Fibroblast of pulmonary artery (primary cell): ENCODE measurements at places on chromosomes 16 and 17.
A peak's percentile ranks its signal among the peaks of the same experiment; 100 is the strongest.

DNA sequence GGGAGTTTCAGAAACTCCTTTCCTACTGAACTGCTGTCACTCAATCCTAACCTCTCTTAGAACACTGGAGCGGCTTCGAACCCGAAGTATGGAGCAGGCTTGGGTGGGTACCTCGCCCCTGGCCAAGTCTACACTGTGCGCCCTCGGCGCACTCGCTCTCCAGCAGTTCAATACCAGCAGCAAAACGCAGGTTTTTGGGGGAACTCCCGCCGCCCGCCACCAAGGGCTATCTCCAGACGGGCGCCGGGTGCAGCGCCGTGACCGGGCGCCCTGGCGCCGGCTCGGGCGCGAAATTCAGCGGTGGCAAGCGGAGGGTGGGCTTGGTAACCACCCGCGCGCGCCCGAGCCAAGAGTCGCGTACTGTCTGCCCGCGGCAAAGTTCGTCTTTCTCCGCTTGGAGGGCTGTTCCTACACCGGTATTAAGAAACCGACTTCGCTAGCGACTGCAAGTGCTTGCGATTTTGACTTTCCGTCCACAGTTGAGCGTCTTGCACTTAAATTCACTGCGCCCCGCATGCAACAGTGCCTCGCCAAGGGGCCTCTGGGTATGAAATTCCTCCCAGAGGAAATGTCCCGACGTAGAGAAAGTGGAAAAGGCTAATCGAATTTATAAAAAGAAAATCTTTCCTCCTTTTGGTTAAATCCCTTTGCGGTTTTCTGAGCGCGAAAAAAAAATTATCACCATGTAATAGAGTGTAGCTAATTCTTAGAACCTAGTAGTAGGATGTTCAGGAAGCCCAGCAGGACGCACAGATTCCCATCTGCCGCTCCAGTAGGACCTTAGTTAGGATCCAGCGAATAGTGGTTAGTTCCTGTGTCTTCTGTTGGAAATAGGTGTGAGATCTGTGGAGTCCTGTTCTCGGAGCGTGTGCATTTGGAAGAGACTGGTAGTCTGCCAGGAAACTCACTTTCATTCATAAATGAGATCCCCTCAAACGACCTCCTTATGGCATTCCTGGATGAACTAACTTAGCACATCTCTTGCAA lies 5.0 kb upstream of the SALL1 start:
- DNase-seq: peak; percentile 25

- DNase-seq: peak; percentile 70
Observed at GRCh38 chr17:12256380-12256995, 235.8 kb downstream of the MAP2K4 start.

DNA sequence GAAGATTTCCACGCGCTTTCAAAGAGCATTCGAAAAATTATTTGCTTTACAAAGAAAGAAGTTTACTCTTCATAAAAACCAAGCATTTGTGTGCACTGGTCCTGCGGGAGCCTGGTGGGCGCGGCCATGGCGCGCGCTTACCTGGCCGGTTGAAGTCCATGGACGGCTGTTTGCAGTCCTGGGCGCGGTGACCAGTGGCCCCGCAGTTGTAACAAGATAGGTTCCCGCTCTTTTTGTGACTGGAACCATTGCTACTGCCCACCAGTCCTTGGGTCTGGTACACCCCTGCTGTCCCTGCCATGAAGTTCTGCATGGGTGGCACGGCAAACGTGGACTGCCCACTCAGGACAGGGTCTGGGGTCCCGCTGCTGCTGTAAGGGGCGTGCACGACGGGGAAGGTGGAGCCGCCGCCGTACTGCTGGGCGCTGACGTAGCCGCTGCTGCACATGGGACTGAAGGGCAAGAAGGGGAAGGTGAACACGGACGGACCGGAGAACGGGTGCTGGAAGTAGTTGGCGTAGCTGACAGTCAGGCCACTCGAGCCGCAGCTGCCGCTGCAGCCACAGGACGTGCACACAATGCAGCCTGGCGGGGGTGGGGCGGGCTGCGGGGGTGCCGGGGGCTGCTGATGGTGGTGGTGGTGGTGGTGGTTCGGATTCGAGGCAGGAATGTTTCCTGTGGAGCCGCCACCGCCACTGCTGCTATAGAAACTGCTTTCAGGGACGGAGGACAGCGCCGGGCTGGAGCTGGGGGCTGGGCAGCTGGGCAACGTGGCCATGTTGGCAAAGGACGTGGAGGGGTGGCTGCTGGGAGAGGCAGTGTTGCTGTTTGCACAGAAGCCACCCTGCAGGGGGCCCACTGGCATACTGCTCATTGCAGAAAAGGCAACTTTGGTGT lies 19.5 kb downstream of the MAP1LC3B start:
- DNase-seq: no peak

GRCh38 chr16:14669776-14670175 lies 24.3 kb downstream of the PLA2G10 start:
- DNase-seq: no peak

DNA sequence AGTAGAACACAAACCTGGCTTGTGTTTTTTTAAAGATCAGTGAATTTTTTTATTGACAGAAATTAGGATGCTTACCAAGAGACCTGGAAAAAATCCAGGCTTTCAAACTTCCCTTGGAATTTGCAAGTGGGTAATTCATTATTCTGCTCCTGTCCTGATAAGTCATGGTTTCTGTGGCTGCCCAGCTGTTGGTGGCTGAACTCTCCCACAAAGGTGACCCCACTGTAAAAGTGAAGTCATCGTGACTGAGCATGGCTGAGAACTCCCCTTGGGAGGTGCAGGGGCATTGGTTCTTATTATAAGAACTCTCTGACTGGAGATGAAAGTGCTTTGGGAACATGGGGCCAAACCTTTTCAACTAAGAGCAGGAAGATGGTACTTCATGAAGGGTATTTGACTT lies 46.6 kb upstream of the TANC2 start:
- peak; percentile 30 for DNase-seq

GRCh38 chr16:84481051-84481735 lies 23.3 kb downstream of the MEAK7 start:
- no peak for DNase-seq

GRCh38 chr16:965036-965395 lies 5.8 kb downstream of the LMF1 start:
- DNase-seq: no peak

DNA sequence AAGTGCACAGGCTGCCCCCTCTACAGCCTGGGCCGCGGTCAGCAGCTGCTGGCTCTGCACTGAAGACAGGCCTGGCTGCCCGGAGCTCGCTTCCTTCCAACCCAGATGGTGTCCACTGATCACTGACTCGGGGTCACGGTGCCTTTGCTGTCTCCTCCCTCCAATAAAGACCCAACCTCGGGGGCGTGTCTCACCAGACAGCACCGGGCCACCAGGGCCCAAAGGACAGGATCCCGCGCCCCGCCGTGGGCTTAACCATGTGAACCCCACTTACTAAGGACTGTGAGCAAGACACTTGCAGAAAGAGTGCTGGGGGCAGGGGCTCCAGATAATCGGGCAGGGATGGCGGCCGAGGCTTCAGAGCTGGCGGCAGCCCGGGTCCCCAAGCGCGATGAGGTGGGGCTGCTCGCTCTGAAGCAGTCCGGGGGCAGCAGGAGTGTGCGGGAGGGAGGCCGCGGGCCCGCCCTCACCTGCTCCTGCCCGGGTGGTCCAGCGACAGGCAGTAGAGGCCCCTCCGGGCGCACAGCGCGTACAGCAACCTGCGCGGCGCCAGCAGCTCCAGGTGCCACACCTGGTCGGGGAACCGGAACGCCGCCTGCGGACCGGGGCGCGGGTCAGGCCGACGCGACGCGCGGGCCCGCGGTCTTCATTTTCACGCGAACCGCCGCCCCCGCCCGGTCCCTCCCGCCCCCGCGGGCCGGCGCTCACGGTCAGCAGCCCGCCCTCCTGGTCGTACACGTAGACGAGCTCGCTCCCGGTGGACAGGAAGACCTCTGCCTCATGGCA lies 502 bp downstream of the FAAP100 start:
- DNase-seq: no peak

DNA sequence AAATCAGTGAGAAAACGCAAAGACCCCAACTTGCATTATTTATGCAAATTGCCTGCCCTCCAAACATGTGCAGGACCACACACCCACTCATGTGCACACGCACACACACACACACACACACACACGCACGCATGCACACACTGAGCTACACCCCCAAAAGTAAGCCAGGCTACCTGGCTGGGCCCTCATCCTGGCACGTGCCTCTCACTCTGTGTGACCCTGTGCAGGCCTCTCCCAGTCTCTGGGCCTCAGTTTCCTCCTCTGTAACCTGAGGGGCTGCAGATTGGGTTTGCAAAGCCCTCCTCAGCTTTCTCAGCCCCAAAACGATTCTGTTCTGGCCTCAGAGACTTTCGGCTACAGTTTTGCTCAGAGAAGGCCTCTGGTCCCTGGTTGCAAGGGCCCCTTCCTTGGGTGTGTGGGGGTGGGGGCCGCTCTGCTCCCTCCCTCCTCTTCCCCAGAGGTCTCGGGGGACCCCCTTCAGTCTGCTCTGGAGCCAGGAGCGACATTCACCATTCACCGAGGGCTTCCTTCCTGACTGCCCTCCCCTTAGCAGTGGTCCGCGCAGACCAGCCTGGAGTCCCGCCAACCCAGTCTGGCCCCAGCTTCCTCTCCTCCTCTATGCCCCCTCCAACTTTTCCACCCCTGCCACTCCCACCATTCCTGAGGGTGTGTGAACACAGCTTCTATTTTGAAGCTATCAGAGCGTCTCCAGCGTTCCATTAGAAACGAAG lies 5.4 kb upstream of the PIK3R6 start:
- DNase-seq: no peak

GRCh38 chr17:45924332-45924820 lies 30.0 kb downstream of the MAPT start:
- no peak for DNase-seq

- peak; percentile 87 for DNase-seq
Observed at GRCh38 chr17:45385331-45385997, 47.2 kb downstream of the ARHGAP27 start.

- peak; percentile 11 for DNase-seq
Observed at GRCh38 chr16:73572135-73572828, 524.4 kb upstream of the ZFHX3 start.

DNA sequence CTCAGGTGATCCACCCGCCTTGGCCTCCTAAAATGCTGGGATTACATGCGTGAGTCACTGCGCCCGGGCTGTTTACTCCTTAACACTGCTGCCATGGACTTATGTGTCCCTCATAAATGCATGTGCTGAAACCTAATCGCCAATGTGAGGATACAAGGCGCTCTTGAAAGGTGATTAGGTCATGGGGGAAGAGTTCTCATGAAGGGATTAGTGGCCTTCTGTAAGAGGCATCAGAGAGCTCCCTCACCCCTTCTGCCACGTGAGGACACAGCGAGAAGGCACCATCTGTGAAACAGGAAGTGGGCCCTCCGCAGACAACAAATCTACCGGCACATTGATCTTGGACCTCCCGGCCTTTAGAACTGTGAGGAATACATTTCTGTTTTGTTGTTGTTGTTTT lies 19.1 kb downstream of the ITPRIPL2 start:
- DNase-seq: no peak

- DNase-seq: no peak
Observed at GRCh38 chr16:31474773-31475738, 3.1 kb downstream of the TGFB1I1 start.

GRCh38 chr17:57955183-57955931 lies at the start of gene CUEDC1:
Gene CUEDC1, minus strand, starts transcription at chr17:57955412. Its CDS starts 69,848 bp downstream, at chr17:57885564.
- DNase-seq: peak; percentile 50

- no peak for DNase-seq
Observed at GRCh38 chr16:57867000-57867561, 64.8 kb upstream of the KIFC3 start.

DNA sequence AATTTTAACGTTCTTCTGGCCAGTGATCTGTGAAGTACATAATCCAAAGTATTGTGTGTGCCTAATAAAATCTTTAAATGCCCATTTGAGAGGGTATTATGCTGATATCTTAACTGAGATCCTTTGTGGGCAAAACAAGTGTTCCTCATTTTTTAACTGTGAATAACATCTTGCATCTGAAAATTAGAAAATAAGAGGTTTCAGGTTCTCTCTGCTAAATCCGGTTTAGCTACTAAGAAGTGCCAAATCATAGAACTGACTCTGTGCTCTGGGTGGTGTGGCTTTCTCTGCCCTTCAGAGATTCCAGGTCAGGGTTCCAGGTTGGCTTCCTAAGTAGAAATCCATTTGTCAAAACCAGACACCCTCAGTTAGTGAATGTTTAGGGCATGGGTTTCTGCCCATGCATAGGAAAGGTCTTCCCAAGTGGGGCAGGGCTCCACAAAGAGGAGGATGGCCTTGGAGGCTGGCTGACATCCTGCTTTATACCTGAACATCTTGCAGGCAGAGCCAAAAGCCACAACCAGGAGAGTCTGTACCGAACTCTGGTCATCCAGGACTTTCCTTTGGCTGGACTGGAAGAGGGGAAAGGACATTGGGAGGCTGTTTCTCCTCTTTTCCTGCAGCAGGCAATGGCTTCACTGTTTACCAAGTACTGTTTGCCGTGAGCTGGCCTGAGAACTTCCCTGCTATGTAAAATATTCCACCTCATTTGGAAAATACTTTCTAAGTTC lies 8.5 kb downstream of the ALDH3A2 start:
- DNase-seq: no peak

DNA sequence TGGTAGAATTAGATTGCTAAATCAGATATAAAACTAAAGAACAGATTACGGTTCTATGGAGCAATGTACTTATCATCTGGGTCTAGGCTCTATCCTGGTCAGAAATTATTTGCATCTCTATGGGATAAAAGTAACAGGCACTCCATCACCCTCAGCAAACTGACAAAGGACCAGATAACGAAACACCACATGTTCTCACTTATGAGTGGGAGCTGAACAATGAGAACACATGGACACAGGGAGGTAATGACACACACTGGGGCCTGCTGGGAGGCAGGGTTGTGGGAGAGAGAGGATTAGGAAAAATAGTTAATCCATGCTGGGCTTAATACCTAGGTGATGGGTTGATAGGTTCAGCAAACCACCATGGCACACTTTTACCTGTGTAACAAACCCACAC lies 61.9 kb downstream of the MPHOSPH6 start:
- DNase-seq: no peak

- DNase-seq: peak; percentile 83
Observed at GRCh38 chr16:75590920-75591843, 25.0 kb downstream of the GABARAPL2 start.

DNA sequence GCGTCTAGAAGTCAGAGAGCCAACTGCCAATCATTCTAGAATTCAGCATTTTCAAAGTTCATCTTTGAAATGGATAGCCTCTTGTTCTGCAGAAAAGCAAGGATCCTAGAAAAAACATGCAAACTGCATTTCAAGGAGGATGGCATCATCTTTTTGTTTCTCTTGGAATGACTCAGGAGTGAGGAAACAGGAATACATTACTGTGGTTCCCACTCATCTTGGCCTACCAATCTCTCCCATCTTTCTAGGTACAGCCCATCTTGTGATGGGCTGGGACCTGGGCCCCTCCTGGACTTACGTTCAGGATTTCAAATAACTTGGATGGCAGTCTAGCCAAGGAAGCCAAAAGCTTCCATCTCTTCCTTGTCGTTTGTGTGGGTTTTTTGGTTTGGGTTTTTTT lies 363.4 kb downstream of the CDH13 start:
- peak; percentile 65 for DNase-seq
